ENCODE measurements at places on chromosomes 4 and X.

- DNase-seq, result no peak
Measured at GRCh38 chr4:10872833-10873517, 188.4 kb upstream of the CLNK start.

DNA sequence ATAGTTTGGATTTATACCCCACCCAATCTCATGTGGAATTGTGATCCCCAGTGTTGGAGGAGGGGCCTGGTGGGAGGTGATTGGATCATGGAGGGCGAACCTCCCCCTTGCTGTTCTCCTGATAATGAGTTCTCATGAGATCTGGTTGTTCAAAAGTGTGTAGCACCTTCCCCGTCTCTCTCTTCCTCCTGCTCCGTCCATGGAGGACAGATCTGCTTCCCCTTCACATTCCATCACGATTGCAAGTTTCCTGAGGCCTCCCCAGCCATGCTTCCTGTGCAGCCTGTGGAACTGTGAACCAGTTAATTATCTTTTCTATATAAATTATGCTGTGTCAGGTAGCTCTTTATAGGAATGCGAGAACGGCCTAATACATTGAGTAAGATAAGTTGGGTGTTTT, 518.8 kb upstream of the LCORL start:
- DNase-seq, result no peak

DNA sequence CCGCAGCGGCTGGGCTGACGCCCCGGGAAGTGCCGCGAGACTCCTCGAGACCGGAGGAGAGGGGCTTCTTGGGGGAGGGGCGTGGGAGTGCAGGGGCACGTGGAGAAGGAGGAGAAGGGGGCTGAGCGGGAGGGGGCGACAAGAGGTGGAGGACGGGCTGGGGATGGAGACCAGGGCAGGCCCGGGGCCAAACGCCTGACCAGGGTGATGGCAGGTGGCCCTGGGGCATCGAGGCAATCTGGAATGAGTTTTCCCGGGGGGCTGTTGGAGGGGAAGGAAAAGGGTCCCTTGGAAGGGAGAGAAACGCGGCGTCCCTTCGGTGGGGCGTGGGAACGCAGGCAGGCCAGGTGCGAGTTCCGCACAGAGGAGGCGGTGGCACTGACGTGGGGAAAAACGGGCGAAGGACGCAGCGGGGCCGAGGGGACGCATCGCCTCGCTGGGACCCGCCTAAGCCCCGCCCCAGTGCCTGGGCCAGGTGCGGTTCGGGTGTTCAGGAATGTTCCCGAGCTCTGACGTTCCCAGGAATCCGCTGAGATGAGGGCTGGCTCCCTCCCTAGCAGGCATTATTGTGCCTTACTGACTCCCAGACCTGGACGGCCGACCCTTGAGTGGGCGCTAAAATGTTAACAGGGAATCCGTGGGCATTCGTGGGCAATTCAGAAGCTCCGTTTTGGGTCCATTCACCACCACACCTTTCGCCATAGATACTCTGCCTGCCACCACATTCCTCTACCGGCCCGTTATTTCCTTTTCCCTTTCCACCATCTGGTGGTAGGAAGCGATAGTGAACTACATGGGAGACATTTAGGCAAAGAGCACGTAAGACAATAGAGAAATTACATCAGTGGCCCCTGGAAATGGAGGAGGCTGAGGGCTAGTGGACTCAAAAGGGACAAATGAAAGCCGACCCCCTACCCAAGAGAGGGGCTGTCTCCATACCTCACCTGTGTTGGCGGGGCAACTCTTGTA, 795 bp upstream of the SH3KBP1 start:
- no peak for DNase-seq

DNA sequence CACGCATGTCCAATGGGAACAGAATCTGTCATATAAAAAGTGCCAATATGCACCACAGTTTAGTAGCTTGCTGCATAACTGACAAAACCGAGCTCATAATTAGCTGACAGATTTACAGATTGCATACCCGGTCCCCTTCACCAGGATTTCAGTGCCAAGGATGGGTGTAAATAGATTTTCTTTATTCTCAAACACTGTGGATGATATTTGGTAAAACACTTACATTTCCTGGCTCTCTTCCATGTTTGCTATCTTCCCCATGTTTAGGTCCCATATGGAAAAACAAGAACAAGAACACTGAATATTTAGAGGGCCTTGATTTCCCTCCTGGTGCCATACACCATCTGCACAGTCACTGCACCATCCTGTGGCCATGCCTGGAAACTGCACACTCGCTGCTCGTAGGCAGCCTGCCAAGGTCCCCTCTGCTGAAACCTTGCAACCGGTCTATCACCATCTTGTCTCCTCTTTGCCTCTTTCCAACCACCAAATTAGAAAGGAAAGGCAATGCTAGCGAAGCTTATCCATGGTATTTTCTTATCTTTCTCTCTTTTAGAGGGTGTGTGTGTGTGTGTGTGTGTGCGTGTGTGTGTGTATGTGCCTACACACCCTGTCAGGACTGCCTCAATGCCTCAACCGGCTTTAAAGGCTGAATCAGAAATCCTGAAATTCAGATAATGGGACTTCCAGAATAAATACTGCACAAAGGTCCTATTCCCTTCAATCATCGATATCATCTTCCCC, 124.2 kb upstream of the MBNL3 start:
- no peak for DNase-seq

GRCh38 chr4:108355186-108355901, 186.6 kb upstream of the LEF1 start:
- no peak for DNase-seq

- DNase-seq, result no peak
Measured at GRCh38 chr4:10354746-10355145, 102.5 kb downstream of the ZNF518B start.

DNA sequence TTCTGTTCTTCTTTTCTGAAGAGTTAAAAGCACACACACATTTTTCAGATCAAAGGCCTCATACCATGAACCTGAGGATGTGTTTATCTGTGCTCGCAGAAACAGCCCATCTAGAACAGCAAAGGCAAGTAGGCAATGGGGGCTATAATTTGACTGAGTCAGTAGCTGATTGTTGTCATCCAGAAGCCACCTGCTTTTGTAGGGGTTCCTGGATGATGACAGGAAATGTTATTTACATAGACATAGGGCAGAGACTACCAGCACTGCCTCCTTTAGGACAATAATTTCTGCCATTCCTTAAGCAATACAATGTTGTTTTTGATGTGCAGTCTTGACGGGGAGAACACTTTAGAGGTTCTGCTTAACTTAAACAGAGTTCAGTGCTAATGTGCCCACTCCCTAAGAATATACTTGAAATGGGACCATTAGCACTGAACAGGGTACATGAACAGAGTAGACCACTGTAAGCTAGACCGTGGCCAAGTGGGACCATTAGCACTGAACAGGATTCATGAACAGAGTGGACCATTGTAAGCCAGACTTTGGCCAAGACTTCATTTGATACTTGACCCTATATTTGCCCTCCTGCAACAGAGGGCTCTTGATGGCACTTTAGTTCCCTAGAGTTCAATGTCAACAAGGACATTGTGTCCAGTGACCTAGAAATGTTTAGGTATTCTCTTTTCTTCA, 42.8 kb upstream of the CCSER1 start:
- DNase-seq, result no peak

- no peak for DNase-seq
Measured at GRCh38 chr4:186820391-186820891, 96.8 kb upstream of the FAT1 start.

DNA sequence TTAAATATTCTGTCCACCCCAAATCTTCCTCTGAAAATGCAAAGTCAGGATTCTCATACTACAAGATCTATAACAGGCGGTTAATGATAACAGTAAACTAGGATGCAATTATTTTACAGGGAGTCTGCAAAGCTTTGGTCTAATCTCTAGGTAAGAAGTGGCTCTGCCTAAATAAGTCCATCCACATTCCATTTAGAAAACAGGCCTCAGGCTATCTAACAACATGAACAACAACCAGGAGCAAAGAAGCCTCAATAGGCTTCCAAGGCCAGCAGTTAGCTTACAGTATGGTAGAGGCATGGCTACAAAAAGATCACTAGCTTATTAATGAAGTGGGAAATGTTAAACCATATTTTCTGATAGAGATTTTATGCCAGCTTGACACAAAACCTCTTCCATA, 6.4 kb downstream of the MAB21L2 start:
- DNase-seq, result no peak

DNA sequence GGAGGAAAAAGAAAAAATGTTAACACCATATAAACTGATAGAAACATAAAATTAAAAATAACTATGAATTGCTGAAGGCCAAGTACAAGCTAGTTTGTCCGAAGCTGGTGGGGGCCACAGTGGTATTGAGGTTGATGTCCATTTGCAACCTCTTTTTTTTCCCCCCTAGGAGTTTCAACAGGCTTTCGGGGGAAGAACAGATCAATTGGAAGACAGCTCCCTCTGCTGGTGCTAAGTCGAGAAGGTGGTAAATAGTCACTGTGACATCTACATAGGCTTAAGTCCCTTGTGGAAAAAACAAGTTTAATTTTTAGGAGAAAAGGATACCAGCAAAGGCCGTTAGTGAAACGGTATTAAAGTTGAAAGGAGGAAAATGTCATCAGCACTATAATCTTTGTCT, 115.7 kb upstream of the ZXDA start:
- no peak for DNase-seq

DNA sequence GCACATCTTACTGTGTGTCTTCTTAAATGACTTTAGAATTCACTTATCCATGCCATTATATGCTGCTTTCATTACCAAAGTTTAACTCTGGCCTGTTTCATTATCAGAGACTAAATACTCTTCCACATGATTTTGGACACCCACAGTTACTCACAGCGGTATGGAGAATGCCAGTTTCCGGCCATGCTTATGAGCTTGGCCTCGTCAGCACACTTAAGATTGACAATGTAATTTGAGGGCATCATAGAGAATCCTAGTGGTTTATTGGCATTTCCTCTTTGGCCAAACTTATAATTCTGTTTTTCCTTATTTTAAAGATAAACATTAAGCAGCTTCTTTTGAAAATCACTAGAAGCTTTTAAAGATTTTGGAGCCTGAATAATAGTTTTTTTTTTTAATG, 104.5 kb downstream of the IRF2 start:
- no peak for DNase-seq

All from stimulated activated CD8-positive, alpha-beta memory T cell treated with anti-CD3 and anti-CD28 coated beads, Interleukin-7, amount 100 ng/mL, for 1 hour (primary cell).